AG09309 (cell line): ENCODE measurements at places on chromosomes 5 and 9.

GRCh38 chr9:97933297-97933998, 4.5 kb downstream of the HEMGN start:
- DNase-seq: no peak

DNA sequence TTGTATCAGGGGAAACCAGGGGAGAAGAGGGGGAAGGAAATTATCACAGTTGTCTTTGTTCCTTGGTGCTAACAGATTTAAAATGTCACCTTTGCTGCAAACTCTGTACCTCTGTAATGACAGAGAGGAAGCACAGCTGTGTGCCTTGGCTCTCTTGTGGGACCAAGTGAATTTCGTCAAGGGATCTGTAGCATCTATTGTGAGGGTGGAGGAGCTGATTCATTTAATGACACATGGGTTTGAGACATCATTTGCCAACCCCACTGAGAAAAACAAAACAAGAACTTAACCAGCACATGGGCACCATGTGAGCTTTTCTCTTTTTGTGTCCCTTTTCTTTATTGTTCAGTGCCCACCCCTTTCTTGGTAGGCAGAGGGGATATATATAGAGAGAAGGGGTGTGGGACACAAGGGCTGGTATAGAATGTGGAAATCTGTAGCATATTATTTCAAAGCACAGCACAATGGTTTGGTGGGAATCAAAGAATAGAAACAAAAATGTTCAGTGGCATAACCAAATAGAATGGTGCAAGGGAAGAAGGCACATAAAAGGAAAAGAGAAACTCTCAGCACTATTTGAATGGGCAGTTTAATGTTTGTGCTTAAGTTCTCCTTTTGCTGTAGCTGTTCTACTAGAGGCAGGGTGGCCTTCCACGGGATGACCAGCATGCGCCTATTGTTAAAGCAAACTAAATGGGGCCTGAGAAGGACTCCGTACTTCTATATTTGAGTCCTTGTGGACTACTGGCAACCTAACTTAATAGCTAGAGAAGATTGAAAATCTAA, 63.3 kb downstream of the LIX1 start:
- peak; percentile 8 for DNase-seq

DNA sequence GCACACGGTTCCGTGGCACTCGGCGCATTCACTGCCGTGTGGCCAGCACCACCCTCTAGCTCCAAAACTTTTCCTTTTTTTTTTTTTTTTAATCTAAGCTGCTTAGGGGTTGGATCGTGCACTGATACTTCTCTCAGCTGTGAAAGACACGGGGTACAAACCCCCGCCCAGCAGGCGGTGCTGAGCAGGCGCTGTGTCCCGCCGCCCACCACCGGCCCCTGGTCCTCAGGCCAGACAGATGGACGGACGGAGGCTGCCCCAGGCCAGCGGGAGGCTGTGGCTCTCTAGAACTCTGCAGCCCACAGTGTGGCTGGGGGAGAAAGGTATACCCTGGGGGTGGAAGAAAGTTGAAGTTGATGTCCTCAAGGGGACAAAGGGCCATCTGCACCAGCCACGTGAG, 6.2 kb downstream of the AGPAT2 start:
- DNase-seq: no peak

- DNase-seq: peak; percentile 66
Measured at GRCh38 chr5:91381774-91382359, 1.2 kb downstream of the ARRDC3 start.

GRCh38 chr9:130932255-130933079, 6.6 kb downstream of the FIBCD1 start:
- DNase-seq: no peak

DNA sequence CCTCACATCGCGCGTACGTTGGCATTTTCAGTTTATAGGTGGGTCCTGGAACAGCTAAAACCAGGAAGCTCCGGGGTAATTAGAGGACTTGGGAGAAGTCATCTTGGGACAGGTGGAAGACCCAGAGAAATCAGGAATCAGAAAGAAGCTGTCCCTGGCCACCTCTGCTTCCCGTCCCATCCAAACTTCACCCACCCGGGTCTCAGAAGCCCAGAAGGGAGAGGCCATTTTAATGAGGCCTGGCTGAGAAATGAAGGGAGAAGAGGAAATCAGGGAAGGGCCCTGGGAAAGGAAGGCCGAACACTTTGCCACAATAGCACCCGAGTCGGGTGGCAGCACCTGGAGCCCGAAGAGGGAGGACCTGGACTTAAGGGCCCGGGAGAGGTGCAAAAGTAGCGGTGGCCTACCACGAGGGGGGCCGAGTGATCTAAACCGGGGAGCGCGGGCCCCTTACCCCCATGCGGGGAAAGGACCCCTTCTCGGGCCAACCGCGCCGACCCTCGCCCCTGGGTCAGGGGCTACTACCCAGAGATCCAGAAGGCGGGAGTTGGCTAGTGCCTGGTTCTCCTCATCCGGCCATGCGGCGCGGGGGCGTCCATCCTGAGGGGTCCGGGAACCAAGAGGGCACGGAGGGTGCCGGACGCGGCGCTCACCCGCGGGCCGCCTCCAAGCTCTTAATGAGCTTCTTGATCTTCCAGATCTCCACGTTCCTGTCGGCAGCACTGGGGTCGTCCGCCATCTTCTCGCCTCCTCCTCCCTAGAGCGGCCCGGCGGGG, 668 bp downstream of the ETF1 start:
- no peak for DNase-seq

DNA sequence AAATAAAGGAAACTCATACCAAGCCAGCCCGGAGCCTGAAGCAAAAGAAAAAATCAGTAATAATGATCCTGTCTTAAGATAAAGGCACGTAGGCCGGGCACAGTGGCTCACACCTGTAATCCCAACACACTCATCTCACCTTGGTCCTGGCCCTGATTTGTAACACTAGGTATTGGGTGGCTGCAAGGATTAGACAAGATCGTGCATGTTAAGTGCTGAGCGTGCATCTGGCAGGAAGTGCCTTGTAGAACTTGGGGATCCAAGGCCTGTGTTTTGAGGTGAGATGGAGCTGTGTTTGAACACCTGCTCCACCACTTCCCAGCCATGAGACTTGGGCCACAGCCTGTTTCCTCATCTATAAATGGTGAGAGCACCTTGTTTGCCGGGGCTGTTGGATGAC, 41.5 kb downstream of the SPRY4 start:
- DNase-seq: no peak

DNA sequence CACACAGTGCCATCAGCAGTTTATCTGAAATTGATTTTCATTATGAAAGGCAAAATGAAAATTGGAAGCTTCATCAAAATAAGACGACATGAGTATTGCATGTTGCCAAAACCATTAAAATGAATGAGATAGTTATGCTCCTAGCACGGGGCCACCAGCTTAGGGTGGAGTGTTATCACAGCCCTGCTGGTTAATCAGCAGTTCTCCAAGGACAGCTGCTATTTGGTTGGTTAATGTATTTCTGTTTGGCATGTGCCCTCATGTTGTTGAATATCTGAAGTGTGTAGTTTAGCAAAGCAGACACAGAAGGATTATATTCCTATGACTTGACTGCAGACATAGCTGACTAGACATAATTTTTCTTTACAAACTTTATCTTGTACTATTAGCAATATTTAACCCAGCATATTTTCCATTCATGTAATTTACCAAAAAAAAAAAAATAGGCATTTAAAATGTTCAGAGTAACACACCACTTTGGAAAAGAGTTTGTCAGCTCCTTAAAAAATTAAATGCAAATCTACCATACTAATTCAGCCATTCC, 98.6 kb upstream of the PIK3R1 start:
- DNase-seq: no peak

DNA sequence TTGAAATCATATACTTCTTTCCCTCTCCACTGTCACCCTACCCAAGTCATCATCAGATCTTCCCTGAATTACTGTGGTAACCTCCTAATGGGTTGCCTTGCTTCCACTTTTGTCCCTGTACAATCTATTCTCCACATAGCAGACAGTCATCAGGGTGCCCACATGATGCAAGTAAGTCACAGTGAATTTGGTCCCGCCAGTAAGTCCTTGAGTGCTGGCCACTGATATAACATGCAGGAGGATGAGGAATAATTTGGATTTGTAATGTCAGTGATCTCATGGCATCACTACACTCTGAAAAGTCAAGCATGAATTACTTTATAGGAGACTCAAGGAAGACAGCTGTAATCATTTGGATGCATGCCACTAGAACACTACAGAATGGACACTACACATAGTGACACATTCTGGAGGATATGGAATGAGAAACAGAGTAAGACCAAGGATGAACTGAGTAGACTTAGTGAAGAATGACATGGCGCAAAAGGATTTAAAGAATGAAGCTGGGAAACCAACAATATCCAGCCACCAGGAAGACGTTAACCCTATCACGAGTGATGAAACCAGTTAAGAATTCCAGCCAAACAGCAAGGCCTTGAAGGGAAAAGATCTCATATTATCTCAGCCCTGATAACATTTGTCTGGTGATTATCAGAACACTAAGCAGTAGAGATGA, 28.6 kb downstream of the MARCHF3 start:
- peak; percentile 61 for DNase-seq

GRCh38 chr5:126446498-126447224, 23.5 kb downstream of the GRAMD2B start:
- peak; percentile 86 for DNase-seq
